Esophagus muscularis mucosa (tissue), 4 donors: ENCODE measurements at places on chromosomes 2 and 18. TPM values are rescaled to one million over a fixed set of nuclear protein-coding genes. Genes with fewer than 3 reads are reported as not detected.

DNA sequence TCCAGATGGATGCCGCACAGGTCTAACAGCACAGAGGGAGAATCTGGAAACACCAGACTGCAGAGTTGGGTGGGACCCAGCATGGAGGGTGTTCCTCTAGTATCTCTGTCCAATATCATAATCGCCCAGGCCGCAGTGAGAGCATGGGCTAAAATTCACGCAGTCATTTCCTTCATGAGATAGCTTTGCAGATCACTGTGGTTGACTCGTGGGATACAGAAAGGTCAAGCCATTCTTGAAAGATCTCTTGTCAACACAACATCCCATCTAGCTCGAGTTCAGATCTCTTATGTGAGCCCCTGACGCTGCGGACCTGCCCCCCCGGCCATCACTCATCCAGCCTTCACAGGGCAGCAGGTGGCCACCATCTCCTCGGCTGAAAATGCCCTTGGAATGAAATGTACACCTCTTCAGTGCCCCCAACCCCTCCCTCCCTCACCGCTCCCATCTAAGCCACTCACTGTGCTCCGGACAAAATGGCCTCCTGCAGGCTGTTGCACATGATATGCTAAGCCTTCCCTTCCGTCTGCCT lies 45.9 kb downstream of the FOSL2 start:
- H3K4me1 ChIP-seq = no peaks in the 10 kb centered on the region
- no peak for DNase-seq
- no peak overlapping the region for H3K4me3 ChIP-seq
- no peak overlapping the region for H3K27ac ChIP-seq
- H3K27me3 ChIP-seq = no peaks in the 10 kb centered on the region

- H3K36me3 ChIP-seq = no peaks in the 10 kb centered on the region
- H3K4me3 ChIP-seq = no peak overlapping the region
- H3K4me1 ChIP-seq = peaks cover 5% of the 10 kb centered on the region
- no peak for DNase-seq
- no peak overlapping the region for H3K27ac ChIP-seq
Measured at GRCh38 chr2:28367667-28368356, 24.8 kb upstream of the FOSL2 start.

- DNase-seq = no peak
- H3K4me1 ChIP-seq = peaks cover 94% of the 10 kb centered on the region
- peak overlapping the region; percentile 83 for H3K27ac ChIP-seq
- H3K36me3 ChIP-seq = no peaks in the 10 kb centered on the region
- peak overlapping the region; percentile 62 for H3K4me3 ChIP-seq
Measured at GRCh38 chr2:54558188-54559005, 102.3 kb downstream of the SPTBN1 start.

GRCh38 chr2:240635121-240635997 lies 10.1 kb downstream of the GPR35 start:
- H3K27ac ChIP-seq = no peak overlapping the region
- no peak overlapping the region for H3K4me3 ChIP-seq
- no peak for DNase-seq
- H3K27me3 ChIP-seq = no peaks in the 10 kb centered on the region

- DNase-seq = no peak
- H3K27ac ChIP-seq = no peak overlapping the region
- no peaks in the 10 kb centered on the region for H3K4me1 ChIP-seq
- no peak overlapping the region for H3K4me3 ChIP-seq
Measured at GRCh38 chr2:25799301-25799700, 79.0 kb downstream of the ASXL2 start.

- no peak overlapping the region for H3K4me3 ChIP-seq
- H3K27ac ChIP-seq = peak overlapping the region; percentile 5
- no peaks in the 10 kb centered on the region for H3K27me3 ChIP-seq
Measured at GRCh38 chr2:203037026-203037425, 22.4 kb downstream of the NBEAL1 start.

- H3K27ac ChIP-seq = no peak overlapping the region
- H3K4me3 ChIP-seq = no peak overlapping the region
- H3K4me1 ChIP-seq = peaks cover 20% of the 10 kb centered on the region
- peaks cover 55% of the 10 kb centered on the region for H3K36me3 ChIP-seq
- DNase-seq = no peak
Measured at GRCh38 chr2:74877376-74877775, 43.4 kb downstream of the HK2 start.

DNA sequence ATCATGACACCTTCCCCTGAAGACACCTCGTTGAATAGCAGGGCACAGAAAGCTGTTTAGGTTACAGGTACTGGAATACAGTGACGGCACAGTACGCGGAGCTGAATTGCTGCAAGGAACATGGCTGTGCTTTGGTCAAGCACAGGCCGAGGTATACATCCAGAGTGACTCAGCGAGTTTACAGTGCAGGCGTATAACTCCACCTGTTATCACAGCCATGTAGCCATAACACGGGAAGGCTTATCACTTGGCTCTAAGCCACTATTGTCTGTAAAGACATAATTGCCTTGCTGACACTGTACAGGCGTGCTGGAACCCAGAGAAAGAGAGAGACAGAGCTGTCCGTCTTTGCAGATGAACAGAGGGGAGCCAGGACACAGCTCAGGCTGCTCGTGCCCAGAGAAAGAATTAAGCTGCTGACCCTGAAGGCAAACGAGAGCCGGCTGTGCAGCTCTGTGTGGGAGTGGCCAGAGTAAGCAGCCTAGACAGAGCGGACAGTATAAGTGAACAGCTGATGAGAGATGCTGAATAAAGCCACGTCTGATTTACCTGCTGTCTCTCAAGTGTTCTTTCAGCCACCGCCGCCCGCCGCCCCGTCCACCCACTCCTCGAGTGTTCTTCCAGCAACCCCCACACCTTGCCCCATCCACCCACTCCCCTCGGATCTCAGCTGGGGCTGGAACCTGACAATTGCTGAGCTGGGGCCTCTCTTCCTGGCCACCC lies 87.3 kb upstream of the PPP1CB start:
- H3K36me3 ChIP-seq = no peaks in the 10 kb centered on the region
- H3K27ac ChIP-seq = peak overlapping the region; percentile 91
- H3K4me1 ChIP-seq = peaks cover 83% of the 10 kb centered on the region

DNA sequence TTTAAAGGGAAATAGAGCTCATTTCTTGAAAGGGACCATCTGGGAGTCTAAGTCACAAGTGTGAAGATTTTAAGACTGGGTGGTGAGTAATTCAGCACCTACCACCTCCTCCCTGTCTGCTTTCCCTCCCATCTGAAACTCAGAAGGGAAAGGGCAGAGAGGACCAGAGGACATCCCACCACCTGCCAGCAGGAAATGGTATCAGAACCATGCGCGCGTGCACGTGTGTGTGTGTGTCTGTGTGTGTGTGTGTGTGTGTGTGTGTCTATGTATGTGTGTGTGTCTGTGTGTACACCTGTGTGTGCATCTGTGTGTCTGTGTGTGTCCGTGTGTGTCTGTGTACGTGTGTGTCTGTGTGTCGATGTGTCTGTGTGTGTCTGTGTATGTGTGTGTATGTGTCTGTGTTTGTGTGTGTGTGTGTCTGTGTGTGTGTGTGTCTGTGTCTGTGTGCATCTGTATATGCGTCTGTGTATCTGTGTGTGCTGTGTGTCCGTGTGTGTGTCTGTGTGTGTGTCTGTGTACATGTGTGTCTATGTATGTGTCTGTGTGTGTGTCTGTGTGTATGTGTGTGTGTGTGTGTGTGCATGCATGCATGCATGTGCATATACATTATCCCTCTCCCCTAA lies 76.8 kb downstream of the ZFP36L2 start:
- no peak for DNase-seq
- no peak overlapping the region for H3K4me3 ChIP-seq
- no peak overlapping the region for H3K27ac ChIP-seq
- no peaks in the 10 kb centered on the region for H3K27me3 ChIP-seq

GRCh38 chr2:73998451-73998850 lies 13.7 kb downstream of the TET3 start:
- no peak for DNase-seq
- no peaks in the 10 kb centered on the region for H3K36me3 ChIP-seq
- no peak overlapping the region for H3K27ac ChIP-seq
- H3K4me1 ChIP-seq = peaks cover 30% of the 10 kb centered on the region
- H3K27me3 ChIP-seq = no peaks in the 10 kb centered on the region
- no peak overlapping the region for H3K4me3 ChIP-seq

DNA sequence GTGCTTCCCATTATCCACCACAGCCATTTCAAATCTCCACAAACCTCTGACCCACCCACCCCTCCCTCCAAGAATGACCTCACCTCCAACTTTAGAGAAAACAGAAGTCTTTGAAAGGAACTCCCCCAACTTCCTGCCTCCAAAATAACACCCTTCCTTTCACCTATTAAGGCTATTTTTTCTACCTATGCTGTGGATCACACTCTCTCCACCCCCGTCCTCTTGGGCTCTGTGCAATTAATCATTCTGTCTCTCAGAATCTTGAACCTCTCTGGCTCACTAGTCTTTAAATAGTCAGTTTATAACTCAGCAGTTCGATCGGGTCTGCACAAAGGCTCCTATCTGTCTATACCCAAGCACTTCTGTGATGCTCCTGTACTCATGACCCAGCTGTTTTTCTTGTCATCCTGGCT lies 37.3 kb upstream of the XPO1 start:
- no peaks in the 10 kb centered on the region for H3K27me3 ChIP-seq
- H3K4me1 ChIP-seq = no peaks in the 10 kb centered on the region
- DNase-seq = no peak
- no peak overlapping the region for H3K27ac ChIP-seq
- H3K4me3 ChIP-seq = no peak overlapping the region
- H3K36me3 ChIP-seq = no peaks in the 10 kb centered on the region

DNA sequence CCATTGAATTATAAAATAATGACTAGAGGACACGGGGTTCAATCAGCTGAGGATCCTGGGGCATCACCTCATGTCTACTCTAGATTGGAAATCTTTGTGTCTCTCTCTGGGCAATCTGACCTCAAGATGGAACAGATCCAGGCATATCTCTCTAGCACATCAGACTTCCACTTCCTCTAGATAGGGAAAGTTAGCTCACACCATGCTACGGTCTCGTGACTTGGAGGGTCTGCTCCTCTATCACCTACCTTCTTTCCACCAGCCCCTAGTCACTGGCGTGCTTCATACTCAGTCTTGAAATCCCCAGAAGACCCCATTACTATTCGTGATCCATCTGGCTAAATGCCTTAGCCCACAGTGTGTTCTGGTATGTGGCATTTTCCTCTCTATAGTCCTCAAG lies 148.8 kb downstream of the ANKRD44 start:
- no peaks in the 10 kb centered on the region for H3K27me3 ChIP-seq
- H3K4me1 ChIP-seq = peaks cover 59% of the 10 kb centered on the region
- H3K27ac ChIP-seq = no peak overlapping the region
- DNase-seq = no peak

GRCh38 chr2:64829525-64829924 lies 159.7 kb upstream of the SLC1A4 start:
- peaks cover 12% of the 10 kb centered on the region for H3K4me1 ChIP-seq
- no peaks in the 10 kb centered on the region for H3K27me3 ChIP-seq
- no peak overlapping the region for H3K4me3 ChIP-seq
- no peak for DNase-seq

- no peak overlapping the region for H3K27ac ChIP-seq
- no peaks in the 10 kb centered on the region for H3K27me3 ChIP-seq
- H3K4me3 ChIP-seq = no peak overlapping the region
- H3K4me1 ChIP-seq = no peaks in the 10 kb centered on the region
- no peaks in the 10 kb centered on the region for H3K36me3 ChIP-seq
Measured at GRCh38 chr2:18719978-18720775, 130.8 kb upstream of the NT5C1B start.

DNA sequence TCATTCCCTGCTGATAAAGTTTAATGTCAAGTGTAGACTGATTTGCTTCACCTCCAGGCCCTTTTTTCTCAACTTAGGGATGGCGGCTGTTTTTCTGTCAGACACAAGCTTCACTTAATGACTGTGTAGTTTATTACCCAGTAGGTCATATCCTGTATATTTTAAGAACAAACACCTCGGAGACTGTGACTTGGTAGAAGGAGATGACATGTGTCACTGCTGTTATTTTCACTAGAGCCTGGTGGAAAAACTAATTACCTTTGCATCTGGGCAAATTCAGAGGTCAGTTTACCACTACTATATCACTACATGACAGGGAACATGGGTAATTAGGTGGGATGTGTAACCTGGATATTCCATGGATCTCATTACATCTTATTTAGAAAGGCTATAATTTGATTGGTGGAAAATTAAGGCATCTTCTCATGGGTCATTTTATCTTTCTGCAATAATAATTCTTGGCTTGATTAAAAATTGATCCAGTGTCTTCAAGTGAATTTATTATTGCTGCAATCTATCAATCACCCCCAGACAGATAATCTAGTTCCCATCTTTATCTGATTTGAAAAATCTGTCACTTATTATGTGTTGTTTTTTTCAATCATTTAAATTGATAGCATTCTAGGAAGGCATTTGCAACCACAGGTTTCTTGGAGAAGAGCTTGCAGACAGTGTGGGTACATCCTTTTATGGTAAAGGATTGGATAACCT lies 353.8 kb upstream of the SPRED2 start:
- no peaks in the 10 kb centered on the region for H3K27me3 ChIP-seq
- DNase-seq = no peak
- H3K27ac ChIP-seq = no peak overlapping the region
- H3K36me3 ChIP-seq = no peaks in the 10 kb centered on the region
- no peak overlapping the region for H3K4me3 ChIP-seq

- H3K4me1 ChIP-seq = no peaks in the 10 kb centered on the region
- no peak overlapping the region for H3K27ac ChIP-seq
- H3K4me3 ChIP-seq = no peak overlapping the region
- no peak for DNase-seq
Measured at GRCh38 chr18:58456625-58457024, 172.3 kb downstream of the ALPK2 start.

DNA sequence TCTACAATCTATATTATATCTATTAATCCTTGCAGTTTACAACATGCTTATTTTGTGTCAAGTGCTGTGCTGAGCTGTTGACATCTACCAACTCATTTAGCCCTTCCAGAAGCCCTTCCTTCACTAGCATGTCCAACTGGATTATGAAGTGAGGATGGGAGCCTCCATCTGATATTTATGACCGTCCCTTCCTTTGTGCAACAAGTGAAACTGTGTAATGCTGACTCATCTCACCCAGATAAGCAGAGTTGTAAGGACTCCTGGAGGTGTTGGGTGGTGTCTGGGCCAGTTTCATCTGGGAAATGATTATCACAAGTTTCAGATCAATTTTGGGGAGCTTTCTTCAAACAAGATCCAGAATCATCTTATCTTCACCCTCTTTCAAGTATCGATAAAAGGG lies 156.6 kb upstream of the ETAA1 start:
- no peak overlapping the region for H3K27ac ChIP-seq
- no peak for DNase-seq

GRCh38 chr2:128441341-128442052 lies 122.8 kb upstream of the HS6ST1 start:
- no peak overlapping the region for H3K27ac ChIP-seq

The SLC16A14 gene
- total RNA-seq = 2.8 TPM

The DUSP19 gene
- total RNA-seq = 2.5 TPM

The CIB4 gene
- total RNA-seq = not detected

The CHN1 gene
- 32.3 TPM for total RNA-seq

The FOXD4L1 gene
- not detected for total RNA-seq

The TRIM43 gene
- total RNA-seq = not detected

The ZBTB7C gene
- total RNA-seq = 6.3 TPM

The REG3A gene
- total RNA-seq = not detected

The PRKAG3 gene
- total RNA-seq = not detected

The TCF23 gene
- total RNA-seq = not detected

The ASB18 gene
- total RNA-seq = not detected

The ALPP gene
- 0.06 TPM for total RNA-seq

The ARHGAP25 gene
- 5.7 TPM for total RNA-seq

The FIGN gene
- 11.3 TPM for total RNA-seq

The C2orf66 gene
- not detected for total RNA-seq
